Ovary (tissue), 10 donors: ENCODE measurements at places on chromosomes 1 and 21. TPM values are rescaled to one million over a fixed set of nuclear protein-coding genes. Genes with fewer than 3 reads are reported as not detected.

- no peaks in the 10 kb centered on the region for H3K27me3 ChIP-seq
- H3K27ac ChIP-seq = no peak overlapping the region
- peaks cover 3% of the 10 kb centered on the region for H3K4me1 ChIP-seq
- H3K36me3 ChIP-seq = no peaks in the 10 kb centered on the region
- DNase-seq = no peak
Measured at GRCh38 chr1:51768971-51769588, 109.4 kb downstream of the NRDC start.

Gene ADAR
- total RNA-seq = 125 TPM

Gene SMPDL3B
- total RNA-seq = 0.40 TPM

- peak overlapping the region; percentile 42 for H3K4me3 ChIP-seq
- H3K4me1 ChIP-seq = no peaks in the 10 kb centered on the region
- H3K27ac ChIP-seq = no peak overlapping the region
- H3K36me3 ChIP-seq = no peaks in the 10 kb centered on the region
- no peak for DNase-seq
Measured at GRCh38 chr1:216531263-216532239, 108.3 kb upstream of the USH2A start.

- H3K27ac ChIP-seq = no peak overlapping the region
- H3K4me1 ChIP-seq = no peaks in the 10 kb centered on the region
- no peak overlapping the region for H3K4me3 ChIP-seq
- H3K27me3 ChIP-seq = no peaks in the 10 kb centered on the region
- no peaks in the 10 kb centered on the region for H3K36me3 ChIP-seq
Measured at GRCh38 chr1:64280001-64280400, 76.6 kb downstream of the UBE2U start.

Gene DNAI4
- 27.2 TPM for total RNA-seq

DNA sequence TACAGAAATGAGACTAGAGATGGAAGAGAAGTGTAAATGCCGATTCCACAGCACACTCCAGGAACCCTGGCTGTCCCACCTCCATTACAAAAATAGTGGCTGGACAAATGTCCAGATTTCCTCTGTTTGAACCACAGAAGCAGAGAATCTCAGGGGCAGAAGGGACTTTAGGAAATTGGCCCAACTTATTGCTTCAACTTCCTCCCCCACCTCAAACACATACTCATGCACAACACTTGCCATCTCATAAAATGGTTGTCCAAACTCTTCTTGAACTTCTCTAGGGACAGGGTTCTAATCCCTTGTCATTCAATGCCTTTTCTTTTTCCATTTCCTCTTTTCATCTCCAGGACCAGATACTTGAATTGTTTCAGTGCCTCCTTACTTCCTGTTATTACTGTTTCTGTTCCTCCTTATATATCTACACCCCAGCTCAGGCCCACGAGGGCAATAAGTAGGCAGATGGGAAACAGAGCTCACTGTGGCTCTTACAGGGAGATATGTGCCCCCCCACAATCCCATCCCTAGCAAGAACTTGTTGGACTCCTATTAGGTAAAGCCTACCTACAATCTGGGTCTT is 8.5 kb upstream of the B4GALT3 start:
- no peak for DNase-seq
- peak overlapping the region; percentile 9 for H3K27ac ChIP-seq
- H3K36me3 ChIP-seq = no peaks in the 10 kb centered on the region
- H3K4me3 ChIP-seq = no peak overlapping the region
- H3K27me3 ChIP-seq = no peaks in the 10 kb centered on the region
- peaks cover 2% of the 10 kb centered on the region for H3K4me1 ChIP-seq

DNA sequence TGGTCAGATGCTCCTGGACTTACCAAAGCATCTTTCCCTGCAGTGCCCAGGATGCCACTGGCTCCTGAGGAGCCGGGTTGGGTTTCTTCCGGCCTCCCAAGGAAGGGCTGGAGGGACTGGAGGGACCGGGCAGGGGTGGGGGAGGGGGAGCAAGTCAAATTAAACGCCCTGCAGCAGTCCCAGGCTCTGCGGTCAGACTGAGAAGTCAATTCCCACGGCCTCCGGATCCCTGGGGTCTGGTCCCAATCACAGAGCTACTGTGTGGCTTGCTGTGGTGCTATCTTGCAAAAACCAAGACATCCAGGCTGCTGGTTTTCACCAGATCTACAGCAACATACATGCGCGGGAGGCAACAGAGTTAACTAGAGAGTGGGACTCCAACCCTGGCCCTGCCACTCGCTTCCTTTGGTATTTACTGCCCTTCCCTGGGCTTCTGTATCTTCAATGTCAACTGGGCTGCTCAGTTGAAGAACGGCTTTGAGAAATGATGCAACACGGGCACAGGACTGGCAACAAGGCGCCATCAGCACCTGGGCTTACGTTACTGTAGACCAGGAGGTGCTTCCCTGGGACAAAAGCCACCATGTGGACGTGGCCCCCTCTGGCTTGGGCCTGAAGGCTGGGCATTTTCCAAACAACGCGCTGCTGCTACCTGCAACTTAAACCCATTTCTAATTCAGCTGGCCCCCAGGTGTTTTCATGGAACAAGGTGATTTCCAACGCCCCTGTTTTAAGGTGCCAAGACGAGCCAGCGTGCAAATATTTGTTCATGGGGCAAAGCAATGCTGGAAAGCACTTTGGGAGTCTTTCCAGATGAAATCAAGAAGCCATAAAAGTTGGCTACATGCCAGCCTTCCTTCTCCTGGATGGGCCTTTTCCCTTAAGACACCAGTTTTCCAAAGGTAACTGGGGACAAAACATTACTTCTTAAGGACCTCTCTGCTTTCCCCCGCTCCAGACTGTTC is 11.5 kb downstream of the RCC2 start:
- no peak overlapping the region for H3K4me3 ChIP-seq
- DNase-seq = no peak
- peaks cover 10% of the 10 kb centered on the region for H3K4me1 ChIP-seq

- no peak overlapping the region for H3K4me3 ChIP-seq
- H3K27ac ChIP-seq = no peak overlapping the region
- no peaks in the 10 kb centered on the region for H3K4me1 ChIP-seq
- H3K36me3 ChIP-seq = no peaks in the 10 kb centered on the region
- DNase-seq = no peak
Measured at GRCh38 chr1:220982686-220983085, 103.4 kb downstream of the HLX start.

- H3K27ac ChIP-seq = no peak overlapping the region
- no peaks in the 10 kb centered on the region for H3K36me3 ChIP-seq
Measured at GRCh38 chr1:221772117-221772516, 30.2 kb upstream of the DUSP10 start.

DNA sequence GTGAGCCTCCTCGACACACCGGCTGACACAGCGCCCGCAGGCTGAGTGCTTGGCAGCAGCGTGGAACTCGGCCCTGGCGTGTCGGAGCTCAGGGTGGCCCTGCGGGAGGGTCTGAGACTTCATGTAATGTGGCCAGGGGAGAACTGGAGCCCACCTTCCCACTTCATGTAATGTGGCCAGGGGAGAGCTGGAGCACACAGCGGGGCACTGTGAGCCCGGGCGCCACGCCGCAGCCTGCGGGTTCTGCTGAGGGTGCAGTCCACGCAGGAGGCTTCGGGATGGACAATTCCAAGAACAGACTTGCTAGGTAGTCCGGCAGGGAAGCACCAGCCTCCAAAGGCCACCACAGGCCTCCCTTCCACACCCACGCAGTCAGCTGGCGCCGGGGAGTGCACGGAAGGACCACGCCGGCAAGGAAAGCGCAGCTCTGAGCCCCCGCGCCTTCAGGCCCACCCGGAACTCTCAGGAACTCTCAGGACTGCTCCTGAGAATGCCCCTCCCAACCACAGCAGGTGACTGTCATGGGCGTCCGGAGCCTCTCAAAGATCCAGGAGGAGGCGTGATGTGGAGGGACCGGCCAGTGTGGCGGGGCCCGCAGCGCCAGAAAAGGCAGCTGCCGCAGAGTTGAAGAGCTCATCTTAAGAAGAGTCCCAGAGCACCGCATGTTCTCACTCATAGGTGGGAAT is 19.3 kb upstream of the ADARB1 start:
- no peak overlapping the region for H3K4me3 ChIP-seq
- no peaks in the 10 kb centered on the region for H3K27me3 ChIP-seq
- no peak for DNase-seq
- no peak overlapping the region for H3K27ac ChIP-seq
- no peaks in the 10 kb centered on the region for H3K4me1 ChIP-seq

GRCh38 chr1:236465959-236466303 is 57.9 kb upstream of the LGALS8 start:
- no peak for DNase-seq
- H3K27me3 ChIP-seq = no peaks in the 10 kb centered on the region
- H3K4me3 ChIP-seq = no peak overlapping the region
- H3K27ac ChIP-seq = no peak overlapping the region

DNA sequence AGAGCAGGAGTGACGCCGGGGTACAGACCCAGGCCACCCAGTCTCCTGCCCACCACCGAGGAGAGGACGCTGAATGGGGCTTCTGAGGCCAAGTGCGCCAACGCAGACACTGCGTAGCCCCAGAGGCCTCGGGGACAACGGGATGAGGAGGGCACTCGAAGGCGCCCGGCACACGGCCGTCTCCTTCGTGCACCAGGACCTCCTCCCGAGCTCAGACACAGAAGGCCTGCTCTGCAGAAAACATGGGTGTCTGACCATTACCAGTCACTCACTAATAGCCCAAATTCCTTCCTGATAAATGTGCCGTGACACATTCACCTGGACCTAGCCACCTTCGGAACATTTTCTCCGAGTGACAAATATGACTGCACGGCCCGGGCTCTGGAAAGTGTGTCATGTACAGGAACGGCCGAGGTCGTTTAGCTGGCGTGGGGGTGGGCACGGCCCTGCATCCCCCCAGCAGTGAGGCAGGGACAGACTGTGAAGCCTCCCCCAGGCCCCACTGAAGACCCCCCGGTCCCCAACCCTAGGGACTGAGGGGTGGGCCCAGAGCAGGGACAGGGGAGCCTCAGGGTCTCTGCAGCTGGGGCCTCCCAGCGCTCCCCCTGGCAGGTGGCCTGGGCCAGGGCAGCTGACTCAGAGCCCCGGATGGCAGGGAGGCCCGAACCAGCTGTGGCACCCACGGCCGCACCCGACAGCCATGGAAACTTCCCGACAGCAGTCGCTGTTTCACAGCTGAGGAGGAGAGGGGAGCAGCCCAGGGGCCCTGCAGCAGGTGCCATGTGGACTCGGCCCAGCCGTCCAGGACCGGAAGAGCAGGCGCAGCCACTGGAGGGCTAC is 16.7 kb upstream of the COL6A2 start:
- peaks cover 2% of the 10 kb centered on the region for H3K4me1 ChIP-seq
- H3K4me3 ChIP-seq = no peak overlapping the region
- no peak overlapping the region for H3K27ac ChIP-seq
- DNase-seq = no peak

- H3K4me3 ChIP-seq = no peak overlapping the region
- H3K4me1 ChIP-seq = no peaks in the 10 kb centered on the region
- DNase-seq = no peak
Measured at GRCh38 chr1:26388791-26389445, 16.4 kb upstream of the ZNF683 start.

Gene CAPN9
- 0.65 TPM for total RNA-seq

GRCh38 chr1:151475175-151475574 is 15.9 kb upstream of the POGZ start:
- no peaks in the 10 kb centered on the region for H3K36me3 ChIP-seq
- H3K4me3 ChIP-seq = no peak overlapping the region
- H3K27me3 ChIP-seq = no peaks in the 10 kb centered on the region
- no peaks in the 10 kb centered on the region for H3K4me1 ChIP-seq
- H3K27ac ChIP-seq = no peak overlapping the region

- DNase-seq = no peak
- no peaks in the 10 kb centered on the region for H3K27me3 ChIP-seq
- H3K4me1 ChIP-seq = no peaks in the 10 kb centered on the region
- H3K36me3 ChIP-seq = no peaks in the 10 kb centered on the region
Measured at GRCh38 chr1:208682664-208683013, 438.5 kb upstream of the PLXNA2 start.

- no peak overlapping the region for H3K27ac ChIP-seq
- H3K27me3 ChIP-seq = no peaks in the 10 kb centered on the region
- DNase-seq = peak; percentile 76
Measured at GRCh38 chr1:27605796-27606707, 2.1 kb upstream of the AHDC1 start.

Gene IFFO2
- 11.2 TPM for total RNA-seq

DNA sequence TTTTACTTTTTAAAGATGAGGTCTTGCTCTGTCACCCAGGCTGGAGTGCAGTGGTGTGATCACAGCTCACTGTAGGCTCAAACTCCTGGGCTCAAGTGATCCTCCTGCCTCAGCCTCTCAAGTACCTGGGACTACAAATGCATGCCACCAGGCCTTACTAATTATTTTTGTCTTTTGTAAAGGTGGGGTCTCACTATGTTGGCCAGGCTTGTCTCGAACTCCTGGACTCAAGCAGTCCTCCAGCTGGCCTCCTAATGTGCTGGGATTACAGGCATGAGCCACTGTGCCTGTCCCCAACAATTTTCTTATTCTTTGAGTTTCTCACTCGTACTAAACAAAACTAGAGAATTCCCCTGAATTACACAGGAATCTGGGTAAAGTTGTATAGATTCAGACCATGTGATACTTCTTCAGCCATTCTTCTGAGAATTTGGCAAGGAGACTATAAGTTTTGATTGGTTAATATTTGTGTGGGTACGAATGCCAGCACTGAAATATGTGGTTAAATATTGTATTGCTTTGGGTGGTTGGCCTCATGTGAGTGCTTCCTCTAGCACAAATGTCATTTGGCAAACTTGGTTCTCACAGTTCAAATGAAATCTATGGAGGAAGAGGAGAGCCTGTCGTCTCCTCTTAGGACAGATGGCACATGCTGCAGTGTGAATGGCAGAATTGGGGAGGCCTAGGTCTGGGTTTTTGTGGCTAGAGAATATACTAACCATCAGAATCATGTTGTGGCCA is 104.9 kb downstream of the RUNX1 start:
- H3K4me1 ChIP-seq = no peaks in the 10 kb centered on the region
- H3K4me3 ChIP-seq = no peak overlapping the region
- DNase-seq = no peak
- no peaks in the 10 kb centered on the region for H3K36me3 ChIP-seq
- H3K27me3 ChIP-seq = no peaks in the 10 kb centered on the region

Gene PBXIP1
- 78.7 TPM for total RNA-seq

Gene SLC37A1
- 9.0 TPM for total RNA-seq

GRCh38 chr1:221454096-221454495 is 287.8 kb downstream of the DUSP10 start:
- DNase-seq = no peak
- no peaks in the 10 kb centered on the region for H3K27me3 ChIP-seq
- H3K4me3 ChIP-seq = no peak overlapping the region
- H3K27ac ChIP-seq = no peak overlapping the region
- peaks cover 1% of the 10 kb centered on the region for H3K4me1 ChIP-seq

- DNase-seq = no peak
- H3K27ac ChIP-seq = no peak overlapping the region
- peaks cover 2% of the 10 kb centered on the region for H3K4me1 ChIP-seq
Measured at GRCh38 chr21:28473530-28474220, 519.0 kb downstream of the LTN1 start.
